ENCODE measurements at places on chromosomes 2 and 18. TPM values are rescaled to one million over a fixed set of nuclear protein-coding genes. Genes with fewer than 3 reads are reported as not detected.

DNA sequence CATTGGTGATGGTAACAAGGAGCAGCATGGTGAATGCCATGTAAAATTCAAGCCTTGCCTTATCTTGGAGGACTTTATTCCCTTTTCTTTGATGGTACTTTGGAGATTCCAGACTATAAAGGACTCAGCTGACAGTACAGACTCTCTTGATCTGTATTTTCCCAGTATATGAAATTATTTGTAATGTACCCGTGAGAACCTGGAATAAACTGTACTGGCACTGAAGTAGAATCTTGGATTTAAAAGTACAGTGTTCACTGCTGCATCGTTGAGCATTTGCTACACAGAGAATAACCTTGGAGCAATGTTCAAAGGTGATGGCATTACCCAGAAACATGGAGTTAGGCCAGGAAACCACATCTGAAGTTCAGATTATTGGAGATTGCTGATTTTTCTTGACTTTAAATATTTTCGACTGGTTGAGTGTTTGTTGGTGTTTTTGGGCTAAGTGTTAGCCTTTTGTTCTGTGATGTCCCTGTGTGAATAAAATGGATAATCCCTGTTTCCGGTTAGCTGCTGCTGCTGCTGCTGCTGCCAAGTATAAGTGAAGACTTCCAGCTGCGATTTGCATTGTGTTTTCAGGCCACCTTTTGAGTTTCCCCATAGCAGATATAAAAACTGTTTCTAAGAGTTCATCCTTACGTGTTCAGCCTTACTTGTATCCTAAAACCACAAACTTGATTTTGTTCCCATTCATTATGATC lies 122.0 kb downstream of the SPTBN1 start:
- peaks cover 12% of the 10 kb centered on the region for H3K36me3 ChIP-seq
- no peaks in the 10 kb centered on the region for H3K27me3 ChIP-seq
- DNase-seq = no peak
- H3K4me3 ChIP-seq = no peak overlapping the region
- H3K27ac ChIP-seq = no peak overlapping the region

DNA sequence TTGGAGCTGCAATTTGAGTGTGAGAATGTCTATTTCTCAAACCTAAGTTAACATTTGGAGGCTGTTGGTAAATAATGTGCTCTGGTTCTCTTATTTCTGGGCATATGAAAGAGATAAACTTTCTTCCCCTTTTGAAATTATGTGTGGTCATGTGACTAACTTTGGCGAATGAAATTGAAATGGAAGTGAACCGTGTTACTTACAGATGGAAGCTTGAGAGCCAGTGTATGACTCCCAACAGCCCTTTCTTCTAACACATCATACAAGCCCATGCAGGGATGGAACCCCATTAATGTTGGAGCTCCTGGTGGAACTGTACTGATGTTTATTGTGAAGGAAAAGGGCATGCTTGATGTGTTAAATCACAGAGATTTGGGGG lies 725.8 kb downstream of the TSN start:
- H3K4me3 ChIP-seq = no peak overlapping the region
- no peaks in the 10 kb centered on the region for H3K36me3 ChIP-seq
- no peak for DNase-seq
- no peaks in the 10 kb centered on the region for H3K27me3 ChIP-seq

Gene CPSF3
- 37.9 TPM for total RNA-seq

DNA sequence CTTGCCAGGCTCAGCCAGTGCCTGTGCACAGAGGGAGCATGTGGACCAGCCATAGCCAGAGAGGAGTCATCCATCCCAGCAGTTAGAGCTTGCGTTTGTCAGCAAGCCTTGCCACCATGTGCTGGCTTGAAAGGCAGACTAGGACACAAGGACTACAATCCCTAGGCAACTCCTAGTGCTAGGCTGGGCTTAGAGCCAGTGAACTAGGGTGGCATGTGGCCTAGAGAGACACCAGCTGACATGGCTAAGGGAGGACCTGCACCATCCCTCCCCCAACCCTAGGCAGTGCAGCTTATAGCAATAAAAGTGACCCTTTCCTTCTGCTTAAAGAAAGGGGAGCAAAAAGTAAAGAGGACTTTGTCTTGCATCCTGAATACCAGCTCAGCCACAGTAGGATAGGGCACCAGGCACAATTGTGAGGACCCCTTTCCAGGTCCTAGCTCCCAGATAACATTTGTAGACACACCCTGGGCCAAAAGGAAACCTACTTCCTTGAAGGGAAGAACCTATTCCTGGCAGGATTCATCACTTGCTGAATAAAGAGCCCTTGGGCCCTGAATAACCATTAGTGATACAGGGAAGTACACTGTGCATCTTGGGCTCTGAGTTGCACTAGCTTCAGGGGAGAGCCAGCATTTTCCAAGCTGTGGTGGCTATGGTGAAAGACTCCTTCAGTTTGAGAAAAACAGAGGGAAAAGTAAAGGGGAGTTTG lies 38.7 kb upstream of the UXS1 start:
- no peak for DNase-seq
- H3K4me3 ChIP-seq = no peak overlapping the region
- H3K27me3 ChIP-seq = peaks cover 9% of the 10 kb centered on the region
- no peak overlapping the region for H3K27ac ChIP-seq
- H3K4me1 ChIP-seq = no peaks in the 10 kb centered on the region

DNA sequence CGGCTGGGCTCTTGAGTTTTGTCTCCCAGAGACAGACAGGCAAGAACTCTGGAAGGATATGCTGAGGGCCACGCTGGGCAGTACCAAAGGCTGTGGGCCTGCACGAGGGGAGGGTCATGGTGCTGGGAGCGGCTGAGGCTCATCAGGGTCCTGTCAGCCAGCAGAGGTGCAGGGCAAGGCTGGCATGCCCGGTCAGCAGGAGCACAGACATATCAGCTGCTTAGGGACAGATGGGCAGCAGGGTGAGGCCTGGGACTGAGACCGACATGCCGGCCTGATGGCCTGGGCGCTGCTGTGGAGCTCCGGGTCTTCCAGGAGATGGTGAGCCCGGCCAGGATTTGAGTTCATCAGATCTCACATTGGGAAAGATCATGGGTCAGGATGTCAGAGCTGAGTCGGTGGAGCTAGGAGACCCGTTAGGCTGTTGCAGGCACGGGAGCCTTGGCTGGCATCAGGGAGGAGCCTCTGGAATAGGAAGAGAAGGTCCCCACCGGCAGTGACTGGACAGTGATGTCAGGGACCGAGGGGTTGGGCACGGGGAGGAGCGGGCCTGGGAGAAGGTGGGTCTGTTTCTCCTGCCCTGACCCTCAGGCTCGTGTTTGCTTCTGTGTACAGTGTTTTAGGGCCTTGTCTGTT lies 18.8 kb downstream of the CNDP2 start:
- no peak for DNase-seq
- no peaks in the 10 kb centered on the region for H3K4me1 ChIP-seq
- H3K27me3 ChIP-seq = no peaks in the 10 kb centered on the region
- peaks cover 16% of the 10 kb centered on the region for H3K36me3 ChIP-seq
- H3K27ac ChIP-seq = no peak overlapping the region

DNA sequence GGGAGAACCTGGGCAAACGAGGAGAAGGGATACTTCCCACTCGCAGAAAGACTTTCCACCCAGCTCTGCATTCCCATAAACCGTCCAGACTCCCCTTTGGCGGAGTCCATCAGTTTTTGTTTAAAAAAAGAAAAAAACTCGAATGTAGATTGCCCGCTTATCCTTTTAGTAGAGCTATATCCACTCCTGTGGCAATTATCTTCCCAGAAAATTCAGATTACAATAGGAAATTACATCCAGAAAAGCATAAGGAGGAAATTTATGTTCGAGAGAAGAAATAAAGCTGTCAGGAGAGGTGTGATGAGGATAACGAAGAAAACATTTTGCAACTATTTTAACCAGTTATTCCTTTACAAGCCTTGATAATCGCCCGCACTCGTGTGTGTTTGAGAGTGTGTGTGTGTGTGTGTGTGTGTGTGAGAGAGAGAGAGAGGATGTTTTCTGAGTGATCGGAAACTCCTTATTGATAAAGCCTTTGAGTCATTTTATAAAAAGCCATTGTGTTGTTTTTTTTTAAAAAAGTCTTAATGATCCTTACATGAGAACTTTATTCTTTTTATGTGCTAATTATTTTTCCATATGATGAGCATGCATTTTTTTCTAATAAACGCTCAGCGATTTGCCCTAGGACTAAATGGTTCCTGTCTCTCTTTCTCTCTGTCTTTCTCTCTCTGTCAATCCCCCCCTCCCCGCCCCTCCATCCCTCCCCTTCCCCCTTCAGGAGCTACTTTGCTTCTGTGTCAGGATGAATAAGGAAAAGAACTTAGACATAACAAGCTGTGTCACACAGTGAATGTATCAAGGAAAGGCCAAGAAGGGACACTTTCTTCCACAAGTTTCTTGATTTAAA lies 1.1 kb upstream of the PPP3R1 start:
- peak overlapping the region; percentile 99 for H3K27ac ChIP-seq
- peak overlapping the region; percentile 98 for H3K4me3 ChIP-seq
- no peak for DNase-seq
- peaks cover 7% of the 10 kb centered on the region for H3K27me3 ChIP-seq
- H3K4me1 ChIP-seq = peaks cover 39% of the 10 kb centered on the region

GRCh38 chr2:238506371-238507068 lies 79.8 kb downstream of the ASB1 start:
- no peak overlapping the region for H3K4me3 ChIP-seq
- no peaks in the 10 kb centered on the region for H3K36me3 ChIP-seq
- DNase-seq = no peak

- H3K4me1 ChIP-seq = no peaks in the 10 kb centered on the region
- no peaks in the 10 kb centered on the region for H3K27me3 ChIP-seq
- no peak overlapping the region for H3K4me3 ChIP-seq
- no peak for DNase-seq
- H3K36me3 ChIP-seq = no peaks in the 10 kb centered on the region
These were observed 72.5 kb downstream of the GALR1 start for GRCh38 chr18:77321823-77322805.

Gene CHRNG
- total RNA-seq = not detected

- H3K27ac ChIP-seq = peak overlapping the region; percentile 49
- peaks cover 5% of the 10 kb centered on the region for H3K36me3 ChIP-seq
- H3K4me1 ChIP-seq = peaks cover 24% of the 10 kb centered on the region
- H3K4me3 ChIP-seq = no peak overlapping the region
- H3K27me3 ChIP-seq = no peaks in the 10 kb centered on the region
These were observed 174.1 kb upstream of the ALPP start for GRCh38 chr2:232204457-232204931.

DNA sequence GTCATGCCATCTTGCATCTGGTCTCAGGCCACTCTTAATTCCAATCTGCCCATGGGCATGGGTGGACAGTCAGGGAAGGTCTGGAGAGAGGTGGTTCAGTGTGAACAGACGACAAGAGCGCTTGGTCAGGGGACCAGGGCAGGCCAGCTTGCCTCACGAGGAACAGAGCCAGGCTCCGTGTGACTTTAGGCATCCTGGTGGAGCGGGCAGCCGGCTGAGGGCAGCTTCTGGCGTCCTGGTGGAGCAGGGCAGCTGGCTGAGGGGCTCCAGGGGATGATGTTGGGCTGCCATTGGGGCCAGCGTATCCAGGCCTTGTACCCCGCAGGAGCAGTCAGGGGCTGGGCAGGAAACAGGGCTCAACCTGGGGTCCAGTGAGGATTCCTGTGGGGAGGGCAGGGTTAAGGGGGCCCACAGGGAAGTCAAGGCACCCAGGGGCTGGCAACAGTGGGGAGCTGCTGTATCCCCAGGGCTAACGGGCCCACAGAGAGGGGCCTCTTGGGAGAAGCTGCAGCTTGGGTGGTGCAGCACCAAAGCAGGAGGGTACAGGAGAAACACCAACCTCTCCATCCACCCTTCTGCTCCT lies 197.9 kb upstream of the TWIST2 start:
- no peak for DNase-seq
- H3K27ac ChIP-seq = no peak overlapping the region
- peaks cover 6% of the 10 kb centered on the region for H3K4me1 ChIP-seq
- peaks cover 24% of the 10 kb centered on the region for H3K27me3 ChIP-seq

Gene LYG1
- 0.27 TPM for total RNA-seq

- H3K4me1 ChIP-seq = peaks cover 6% of the 10 kb centered on the region
- H3K4me3 ChIP-seq = no peak overlapping the region
- peak; percentile 30 for DNase-seq
These were observed 13.6 kb upstream of the THADA start for GRCh38 chr2:43609290-43609918.

- DNase-seq = peak; percentile 15
- H3K36me3 ChIP-seq = peaks cover 4% of the 10 kb centered on the region
- H3K4me3 ChIP-seq = no peak overlapping the region
- H3K27me3 ChIP-seq = no peaks in the 10 kb centered on the region
- no peak overlapping the region for H3K27ac ChIP-seq
- H3K4me1 ChIP-seq = peaks cover 61% of the 10 kb centered on the region
These were observed 583.6 kb downstream of the IRS1 start for GRCh38 chr2:226215902-226216503.

DNA sequence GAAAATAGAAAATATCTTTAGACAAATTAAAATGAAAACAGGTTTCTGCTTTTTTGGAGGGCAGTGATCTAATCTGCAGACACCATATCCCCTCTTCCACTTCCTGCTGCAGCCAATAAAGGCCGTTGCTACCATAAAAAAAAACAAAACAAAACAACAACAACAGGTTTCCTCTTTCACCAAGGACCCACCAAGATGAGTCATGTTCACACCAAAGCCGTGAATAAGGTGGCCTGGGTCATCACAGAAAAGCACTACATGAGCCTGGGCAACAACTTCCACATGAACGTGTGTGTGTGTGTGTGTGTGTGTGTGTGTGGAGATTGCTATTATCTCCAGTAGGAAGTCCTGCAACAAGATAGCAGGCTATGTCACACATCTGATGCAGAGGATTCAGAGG lies 24.8 kb upstream of the TFCP2L1 start:
- no peak overlapping the region for H3K27ac ChIP-seq
- H3K4me1 ChIP-seq = no peaks in the 10 kb centered on the region
- DNase-seq = no peak
- no peaks in the 10 kb centered on the region for H3K36me3 ChIP-seq

- peaks cover 2% of the 10 kb centered on the region for H3K27me3 ChIP-seq
- H3K36me3 ChIP-seq = peaks cover 20% of the 10 kb centered on the region
- H3K4me1 ChIP-seq = peaks cover 14% of the 10 kb centered on the region
- no peak overlapping the region for H3K27ac ChIP-seq
These were observed 96.6 kb downstream of the ALPK2 start for GRCh38 chr18:58532298-58532697.

GRCh38 chr2:27839022-27839618 lies 51.1 kb downstream of the RBKS start:
- peaks cover 6% of the 10 kb centered on the region for H3K4me1 ChIP-seq
- DNase-seq = no peak
- no peak overlapping the region for H3K27ac ChIP-seq
- H3K4me3 ChIP-seq = no peak overlapping the region
- no peaks in the 10 kb centered on the region for H3K27me3 ChIP-seq
- no peaks in the 10 kb centered on the region for H3K36me3 ChIP-seq

Measured in HFFc6 (cell line).